ENCODE measurements at places on chromosomes 6 and 20.

GRCh38 chr20:6104493-6105188 lies 18.2 kb downstream of the FERMT1 start:
- no peak for DNase-seq

DNA sequence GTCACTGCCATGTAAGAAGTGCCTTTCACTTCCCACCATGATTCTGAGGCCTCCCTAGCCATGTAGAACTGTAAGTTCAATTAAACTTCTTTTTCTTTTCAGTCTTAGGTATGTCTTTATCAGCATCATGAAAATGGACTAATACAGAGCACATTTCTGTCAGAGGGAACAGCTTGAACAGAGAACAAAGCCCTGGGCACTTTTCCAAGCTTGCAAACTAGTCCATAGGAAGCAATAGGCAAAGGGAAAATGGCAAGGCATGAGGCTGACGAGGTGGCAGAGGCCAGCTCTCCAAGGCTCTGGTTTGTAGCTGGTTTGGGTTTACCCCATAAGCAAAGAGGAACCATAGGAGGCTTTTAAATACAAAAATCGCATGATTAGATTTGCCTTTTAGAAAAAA lies 185.1 kb upstream of the HDDC2 start:
- DNase-seq = no peak

- DNase-seq = no peak
Observed at GRCh38 chr6:41464481-41464880, 81.7 kb upstream of the FOXP4 start.

DNA sequence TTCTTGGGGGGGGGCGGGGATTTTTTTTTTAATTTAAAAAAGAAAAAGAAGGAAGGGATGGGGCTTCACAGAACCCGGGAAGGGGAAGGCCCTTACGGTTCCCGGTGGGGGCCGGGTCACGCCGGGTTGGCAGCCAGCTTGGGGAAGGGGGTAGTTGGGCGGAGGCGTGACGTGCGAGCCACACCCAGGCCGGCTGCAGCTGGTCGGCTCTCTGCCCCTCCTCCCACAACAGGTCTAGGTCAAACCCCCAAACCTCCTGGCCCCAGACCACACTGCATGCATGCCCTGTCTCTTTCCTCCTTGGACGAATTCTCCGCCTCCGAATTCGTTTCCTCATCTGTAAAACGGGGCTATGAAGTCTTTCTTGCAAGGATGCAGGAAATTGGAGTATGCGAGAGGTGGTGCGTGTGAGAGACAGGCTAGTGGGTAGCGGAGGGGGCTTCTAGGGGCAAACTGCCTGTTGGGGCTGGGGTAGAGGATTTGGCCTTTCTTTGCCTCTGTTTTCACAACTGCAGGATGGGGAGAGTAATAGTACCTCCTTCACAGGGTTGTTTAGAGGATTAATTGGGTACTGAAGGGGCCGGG lies 828 bp downstream of the HCK start:
- no peak for DNase-seq

DNA sequence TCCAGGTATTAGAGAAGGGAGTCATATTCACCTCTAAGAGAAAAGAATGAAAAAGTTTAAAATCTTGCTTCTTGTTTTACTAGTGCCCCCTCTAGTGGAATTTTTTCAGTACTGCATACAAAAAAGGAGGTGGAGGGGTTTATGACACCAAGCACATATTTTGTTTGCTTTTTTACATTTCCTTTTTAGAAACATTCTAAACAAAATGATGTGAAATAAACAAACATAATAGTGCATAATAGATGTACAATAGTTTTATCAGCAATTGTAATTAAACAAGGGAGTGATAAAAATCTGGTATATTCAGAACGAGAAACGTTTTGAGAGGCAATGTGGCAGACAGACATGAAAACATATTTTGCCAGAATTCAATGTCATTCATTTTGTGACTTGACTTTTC lies 111.0 kb upstream of the TFAP2D start:
- DNase-seq = no peak

- DNase-seq = no peak
Observed at GRCh38 chr6:71181565-71181964, 107.0 kb upstream of the OGFRL1 start.

GRCh38 chr20:34363465-34364222 lies 571 bp downstream of the ITCH start:
- peak; percentile 24 for DNase-seq

DNA sequence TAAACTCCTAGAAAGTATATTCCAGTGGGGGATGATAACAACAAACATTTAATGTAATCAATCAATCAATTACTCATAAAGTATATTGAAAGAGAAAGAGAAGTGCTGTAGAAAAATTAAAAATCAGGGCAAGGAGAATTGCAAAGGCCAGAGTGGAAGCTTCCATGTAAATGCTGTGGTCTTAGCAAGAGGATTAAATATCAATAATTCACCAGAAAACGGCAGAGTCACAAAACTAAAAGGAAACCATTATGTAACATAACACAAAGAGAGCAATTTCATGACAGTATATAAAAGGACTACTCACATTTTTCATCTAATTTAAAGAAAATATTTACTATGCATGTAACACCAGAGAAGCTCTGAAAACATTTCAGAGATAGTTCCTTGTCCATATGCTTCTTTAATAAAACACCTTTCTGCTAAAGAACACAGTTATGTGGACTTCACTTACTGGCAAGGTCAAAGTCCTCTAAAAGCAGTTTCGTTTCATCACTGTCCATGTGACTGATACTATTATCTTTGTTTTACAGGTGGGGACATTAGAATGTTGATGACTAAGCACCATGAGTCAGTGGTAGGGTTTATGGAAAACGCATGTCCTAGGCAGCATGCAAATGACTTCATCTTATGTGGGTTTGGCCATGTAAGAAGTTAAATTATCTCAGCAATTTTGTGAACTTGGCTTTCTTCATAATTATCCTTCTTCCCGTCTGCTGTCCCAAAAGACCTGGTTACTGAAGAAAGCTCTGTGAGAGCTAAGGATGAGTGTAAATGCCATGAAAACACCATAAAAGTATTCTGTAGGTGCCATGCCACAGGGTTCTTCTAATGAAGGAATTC lies 185.8 kb upstream of the TENT5A start:
- no peak for DNase-seq

- DNase-seq = peak; percentile 10
Observed at GRCh38 chr6:150016324-150017185, 8.8 kb downstream of the RAET1L start.

DNA sequence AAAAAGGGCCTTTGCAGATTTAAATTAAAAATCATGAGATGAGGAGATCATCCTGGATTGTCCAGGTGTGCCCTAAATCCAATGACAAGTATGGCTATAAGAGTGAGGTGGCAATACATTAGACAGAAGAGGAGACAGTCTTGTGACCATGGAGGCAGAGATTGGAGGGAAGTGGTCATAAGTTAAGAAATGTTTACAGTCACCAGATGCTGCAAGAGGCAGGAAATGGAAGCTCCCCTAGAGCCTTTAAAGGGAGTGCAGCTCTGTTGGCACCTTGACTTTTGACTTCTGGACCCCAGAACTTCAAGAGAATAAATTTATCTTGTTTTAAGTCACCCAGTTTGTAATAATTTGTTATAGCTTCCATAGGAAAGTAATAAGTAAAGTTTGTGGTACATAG lies 61.1 kb downstream of the HMGN3 start:
- no peak for DNase-seq

GRCh38 chr6:136718476-136718875 lies 73.8 kb downstream of the MAP3K5 start:
- DNase-seq = no peak

DNA sequence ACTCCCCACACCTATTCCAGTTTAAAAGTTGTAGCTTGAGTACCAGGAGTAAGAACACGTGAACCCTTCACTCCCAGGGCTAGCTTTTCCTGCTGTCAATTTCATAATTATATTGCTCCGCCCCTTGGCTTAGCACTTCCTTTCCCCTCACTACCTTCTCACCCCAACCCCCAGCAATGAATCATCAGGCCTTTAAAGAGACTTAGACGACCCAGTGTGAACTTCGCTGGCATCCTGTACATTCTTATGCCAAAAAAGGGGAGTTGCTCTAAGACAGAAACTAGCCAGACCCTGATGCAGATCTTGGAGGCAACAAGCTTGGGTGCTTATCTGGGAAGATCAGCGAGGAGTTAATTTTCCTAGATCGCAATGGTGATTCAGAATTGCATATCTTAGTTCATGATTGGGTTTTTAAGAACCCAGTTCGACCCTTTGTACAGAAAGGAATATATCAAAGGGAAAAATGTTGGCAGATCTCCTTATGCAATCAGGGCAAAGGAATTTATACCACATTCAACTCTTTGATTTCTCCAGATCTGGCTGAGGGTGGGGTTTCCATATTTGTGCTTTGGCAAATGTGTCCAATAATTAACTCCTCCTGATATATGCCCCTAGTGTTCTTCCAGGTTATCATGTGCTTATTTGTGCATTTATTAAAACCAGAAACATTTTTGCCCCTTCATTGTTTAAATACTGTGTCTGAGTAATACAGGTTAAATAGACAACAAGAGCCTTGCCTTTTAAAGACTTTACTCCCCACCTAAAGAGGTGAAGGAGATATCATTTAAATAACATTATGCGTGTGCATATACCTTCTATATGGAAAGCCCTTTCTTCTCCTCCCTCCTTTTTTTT lies 8.1 kb upstream of the ATXN1 start:
- no peak for DNase-seq

DNA sequence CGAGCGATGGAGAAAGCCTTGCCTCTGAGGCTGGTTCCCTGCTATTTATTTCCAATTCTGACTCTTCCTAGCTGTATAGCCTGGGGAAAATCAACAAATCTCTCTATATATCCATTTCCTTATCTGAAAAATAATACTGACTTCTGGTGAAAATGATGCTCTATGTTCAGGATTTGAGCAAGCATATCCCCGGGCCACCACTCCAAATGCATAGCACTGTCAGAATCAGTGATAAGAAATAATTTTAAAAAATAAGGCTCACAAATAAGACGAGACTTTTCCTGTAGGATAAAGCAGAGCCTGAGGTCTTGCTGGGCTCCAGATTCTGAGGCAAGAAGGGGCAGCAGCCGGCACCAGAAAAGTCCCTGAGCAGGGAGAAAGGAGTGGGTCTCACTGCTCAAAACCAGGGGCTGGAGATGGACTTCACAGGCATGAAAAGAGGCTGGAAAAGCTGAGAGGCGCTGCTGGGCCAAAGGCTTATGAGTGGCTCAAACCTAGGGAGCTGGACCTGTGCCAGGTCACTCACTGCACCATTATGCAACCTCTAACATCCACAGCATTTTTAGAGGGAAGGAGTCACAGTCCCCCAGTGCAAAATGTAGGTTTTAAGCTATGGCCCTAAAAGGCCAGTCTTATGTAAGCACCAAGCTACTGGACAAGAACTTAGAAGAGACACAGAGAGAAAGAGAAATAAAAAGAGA lies 48.1 kb upstream of the SLC17A4 start:
- DNase-seq = no peak

- no peak for DNase-seq
Observed at GRCh38 chr20:38537176-38537575, 43.8 kb upstream of the ADIG start.

DNA sequence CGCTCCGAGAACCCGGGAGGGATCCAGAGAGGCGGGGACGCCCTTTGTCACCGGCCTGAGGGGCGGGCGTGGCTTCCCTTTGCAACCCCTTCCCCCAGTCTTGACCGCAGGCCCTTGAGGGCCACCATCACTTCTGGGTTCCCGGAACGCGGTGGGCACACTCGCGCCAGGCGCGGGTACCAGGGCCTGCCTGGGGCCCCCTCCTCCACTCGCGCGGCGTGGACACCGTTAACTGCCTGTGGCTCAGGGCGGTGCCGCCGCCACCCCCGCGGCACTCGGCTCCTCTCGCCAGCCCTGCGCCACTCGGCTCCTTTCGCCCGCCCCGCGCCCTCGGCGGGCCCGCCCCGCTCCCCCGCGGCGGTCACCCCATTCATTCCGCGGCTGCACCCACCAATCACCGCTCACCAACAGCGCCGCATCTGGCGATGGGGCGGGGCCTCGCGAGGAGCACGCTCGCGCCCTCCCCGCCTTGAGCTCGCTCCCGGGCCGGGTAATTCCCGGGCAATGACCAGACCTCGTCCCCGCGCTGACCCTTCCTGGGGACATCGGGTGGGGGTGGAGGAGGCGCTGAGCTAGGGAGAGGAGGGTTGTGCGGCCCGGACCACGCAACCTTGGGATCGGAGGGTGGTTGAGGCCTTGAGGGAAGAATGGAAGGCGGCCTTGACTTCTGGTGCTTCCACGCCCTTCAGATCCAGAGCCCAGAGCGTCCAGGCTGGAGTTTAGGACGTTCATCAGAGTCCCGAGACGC lies 10.5 kb upstream of the ELOVL5 start:
- DNase-seq = peak; percentile 94

GRCh38 chr6:154757352-154758050 lies 24.3 kb downstream of the SCAF8 start:
- DNase-seq = no peak

DNA sequence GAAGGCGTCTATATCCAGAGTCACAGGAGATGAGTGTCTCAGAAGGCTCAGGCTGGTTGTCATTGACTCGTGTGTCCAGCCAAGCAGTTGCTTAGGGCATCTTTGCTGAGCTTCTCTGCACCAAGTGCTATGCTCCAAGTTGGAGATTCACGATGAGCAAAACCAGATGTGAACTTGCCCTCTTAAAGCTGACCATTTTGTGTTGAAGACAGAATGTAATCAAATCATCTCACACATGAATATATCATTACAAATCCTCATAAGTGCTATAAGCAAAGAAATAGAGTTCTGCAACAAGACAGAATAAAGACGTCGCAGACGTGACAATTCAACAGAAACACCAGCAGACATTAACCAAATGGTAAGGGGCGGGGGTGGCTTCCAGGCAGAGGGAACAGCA lies 103.9 kb downstream of the ALDH8A1 start:
- no peak for DNase-seq

GRCh38 chr6:87182321-87182720 lies 27.0 kb downstream of the ZNF292 start:
- no peak for DNase-seq

GRCh38 chr6:46465294-46466165 lies 25.7 kb downstream of the RCAN2 start:
- DNase-seq = no peak

DNA sequence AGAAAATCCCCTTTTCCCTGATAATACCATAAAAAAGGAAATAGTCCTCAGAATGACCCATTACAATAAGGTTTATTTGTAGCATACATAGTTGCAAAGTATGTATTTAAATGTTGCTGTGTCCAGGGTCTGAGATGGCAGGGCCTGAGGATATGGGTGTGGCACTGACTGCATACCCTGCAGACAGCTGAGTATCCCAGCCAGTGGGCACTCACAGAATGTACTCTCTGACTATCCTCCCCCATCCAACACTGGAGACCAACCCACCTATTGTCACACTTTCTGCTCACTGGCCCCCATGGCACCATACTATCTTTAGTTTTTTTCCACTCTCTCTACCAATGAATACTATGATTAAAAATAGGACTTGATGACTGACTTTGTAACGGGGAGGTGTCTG lies 215.8 kb upstream of the FOXA2 start:
- no peak for DNase-seq

Data from C1 segment of cervical spinal cord (tissue), 14 donors.